ENCODE measurements at places on chromosomes 6 and 20. TPM values are rescaled to one million over a fixed set of nuclear protein-coding genes. Genes with fewer than 3 reads are reported as not detected.

DNA sequence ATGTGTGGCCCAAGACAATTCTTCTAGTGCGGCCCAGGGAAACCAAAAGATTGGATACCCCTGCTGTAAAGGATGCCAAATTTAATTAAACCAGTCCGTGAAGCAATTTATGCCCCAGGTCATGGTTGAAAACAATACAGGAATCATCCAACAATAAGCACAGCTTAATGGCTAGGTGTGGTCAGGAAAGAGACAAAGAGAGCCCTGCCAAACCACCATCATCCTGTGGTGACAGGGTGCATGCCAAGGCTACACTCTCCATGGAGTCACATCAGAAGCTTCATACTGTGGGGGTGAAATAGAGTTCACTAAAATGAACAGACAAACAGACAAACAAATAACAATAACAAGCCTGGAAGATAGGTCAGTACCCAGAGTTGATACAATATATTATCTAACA, 62.7 kb downstream of the DZANK1 start:
- no peak overlapping the region for H3K27ac ChIP-seq
- no peak for DNase-seq
- H3K36me3 ChIP-seq, result no peaks in the 10 kb centered on the region
- H3K4me1 ChIP-seq, result no peaks in the 10 kb centered on the region

- H3K27ac ChIP-seq, result no peak overlapping the region
- H3K27me3 ChIP-seq, result no peaks in the 10 kb centered on the region
- DNase-seq, result no peak
These were observed 157.2 kb downstream of the CD83 start for GRCh38 chr6:14274546-14275492.

DNA sequence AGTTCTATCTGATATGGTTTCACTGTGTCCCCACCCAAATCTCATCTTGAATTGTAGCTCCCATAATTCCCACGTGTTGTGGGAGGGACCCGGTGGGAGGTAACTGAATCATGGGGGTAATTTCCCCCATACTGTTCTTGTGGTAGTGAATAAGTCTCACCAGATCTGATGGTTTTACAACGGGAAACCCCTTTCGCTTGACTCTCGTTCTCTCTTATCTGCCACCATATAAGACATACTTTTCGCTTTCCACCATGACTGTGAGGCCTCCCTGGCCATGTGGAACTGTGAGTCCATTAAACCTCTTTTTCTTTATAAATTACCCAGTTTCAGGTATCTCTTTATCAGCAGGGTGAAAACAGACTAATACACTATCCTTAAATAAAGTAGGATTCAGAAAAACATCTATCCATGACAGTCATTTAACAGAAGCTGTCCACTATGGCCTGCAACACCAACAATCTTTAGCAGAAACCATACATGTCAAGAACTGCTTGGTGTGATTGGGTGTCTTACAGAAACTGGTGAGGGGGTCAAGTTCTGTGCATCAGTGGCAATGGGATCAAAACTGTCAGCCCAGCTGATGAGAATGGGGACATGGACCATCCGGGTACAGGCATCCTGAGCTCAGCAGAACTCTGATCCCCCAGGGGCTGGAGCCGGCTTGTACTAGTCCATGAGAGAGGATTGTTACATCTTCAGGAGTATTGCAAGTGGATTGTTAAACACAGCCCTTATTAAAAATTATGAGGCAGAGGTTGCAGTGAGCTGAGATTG, 59.2 kb downstream of the SCML4 start:
- H3K4me3 ChIP-seq, result no peak overlapping the region
- H3K27me3 ChIP-seq, result no peaks in the 10 kb centered on the region
- no peak overlapping the region for H3K27ac ChIP-seq

- no peaks in the 10 kb centered on the region for H3K27me3 ChIP-seq
- no peak overlapping the region for H3K27ac ChIP-seq
- DNase-seq, result no peak
- H3K4me3 ChIP-seq, result no peak overlapping the region
- H3K4me1 ChIP-seq, result no peaks in the 10 kb centered on the region
These were observed 9.9 kb upstream of the PCIF1 start for GRCh38 chr20:45924391-45925261.

DNA sequence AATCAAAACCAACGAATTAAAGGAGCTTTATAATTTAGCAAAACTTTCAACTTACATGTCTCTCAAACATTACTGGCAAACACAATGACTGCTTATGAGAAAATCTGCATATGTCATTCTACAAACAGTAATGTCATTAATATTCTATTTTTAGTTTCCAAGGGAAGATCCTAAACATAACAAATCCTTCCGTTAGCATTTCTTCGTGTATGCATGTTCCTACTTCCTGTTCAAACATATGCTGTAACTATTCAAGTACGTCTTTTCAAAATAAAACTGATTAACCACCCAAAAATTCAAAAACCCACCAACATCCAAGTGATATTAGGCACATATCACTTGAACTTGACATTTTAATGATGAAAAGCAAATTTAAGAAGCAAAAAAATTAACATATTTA, 131.3 kb downstream of the HACE1 start:
- no peak overlapping the region for H3K4me3 ChIP-seq
- H3K36me3 ChIP-seq, result no peaks in the 10 kb centered on the region
- DNase-seq, result no peak
- H3K27ac ChIP-seq, result no peak overlapping the region
- H3K27me3 ChIP-seq, result no peaks in the 10 kb centered on the region
- H3K4me1 ChIP-seq, result no peaks in the 10 kb centered on the region

DNA sequence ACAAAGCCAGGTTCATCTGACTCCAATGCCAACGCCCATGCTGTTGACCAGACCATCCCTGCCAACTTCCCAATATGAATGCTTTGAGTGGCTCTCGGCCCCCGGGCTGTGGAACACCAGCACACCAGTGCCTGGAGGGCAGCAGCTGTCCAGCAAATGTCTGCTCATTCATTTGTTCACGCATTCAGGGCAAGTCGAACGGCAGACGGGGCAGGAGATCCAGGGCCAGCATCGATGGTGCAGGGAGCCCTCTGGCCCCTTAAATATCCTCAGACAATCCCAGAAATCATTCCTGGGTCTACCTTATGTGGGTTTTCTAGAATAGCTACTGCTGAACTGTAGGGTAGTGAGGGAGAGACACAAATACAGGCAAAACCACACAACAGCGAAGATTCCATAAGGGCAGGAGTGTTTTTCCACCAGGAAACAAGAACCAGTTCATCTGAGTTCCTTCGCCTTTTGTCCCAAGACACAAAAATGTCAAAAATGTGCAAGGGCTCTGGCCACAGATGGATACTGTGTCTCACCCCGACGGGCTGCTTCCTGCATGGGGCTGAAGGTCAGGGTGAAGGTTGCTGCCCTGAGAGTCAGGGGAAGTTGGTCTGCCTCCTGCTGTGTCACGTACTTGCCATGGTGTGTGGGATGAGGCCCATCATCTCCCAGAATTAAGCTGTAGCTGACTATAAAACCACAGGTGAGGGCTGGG, 15.5 kb downstream of the RIPOR3 start:
- no peak for DNase-seq
- H3K36me3 ChIP-seq, result no peaks in the 10 kb centered on the region
- H3K4me3 ChIP-seq, result no peak overlapping the region

GRCh38 chr6:121794630-121795029, 359.2 kb downstream of the GJA1 start:
- no peak for DNase-seq
- H3K36me3 ChIP-seq, result no peaks in the 10 kb centered on the region
- no peaks in the 10 kb centered on the region for H3K27me3 ChIP-seq
- H3K4me3 ChIP-seq, result no peak overlapping the region

FNDC1 gene
- 0.88 TPM for total RNA-seq

DNA sequence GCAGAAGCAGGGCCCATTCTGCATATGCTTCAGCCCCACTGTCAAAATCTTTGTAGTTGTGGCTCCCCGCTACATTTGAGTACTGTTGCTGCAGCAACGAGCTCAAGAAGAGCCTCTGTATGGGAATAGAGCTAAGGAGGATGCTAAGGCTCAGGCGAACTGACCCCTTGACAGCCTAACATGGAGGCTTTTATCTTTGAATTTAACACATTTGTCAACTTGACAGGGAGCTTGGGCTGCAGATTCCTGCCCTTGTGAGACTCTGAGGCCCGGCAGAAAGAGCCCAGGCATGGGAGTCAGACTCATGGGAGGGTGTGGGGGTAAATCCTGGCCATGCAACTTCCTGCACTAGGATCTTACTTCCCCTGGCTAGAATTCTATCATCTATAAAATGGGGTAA, 278.7 kb upstream of the CITED2 start:
- H3K4me1 ChIP-seq, result peaks cover 4% of the 10 kb centered on the region
- no peaks in the 10 kb centered on the region for H3K27me3 ChIP-seq
- no peaks in the 10 kb centered on the region for H3K36me3 ChIP-seq
- DNase-seq, result no peak
- H3K4me3 ChIP-seq, result no peak overlapping the region
- H3K27ac ChIP-seq, result no peak overlapping the region

- DNase-seq, result no peak
- H3K4me1 ChIP-seq, result peaks cover 5% of the 10 kb centered on the region
- no peaks in the 10 kb centered on the region for H3K36me3 ChIP-seq
These were observed 5.8 kb upstream of the GATA5 start for GRCh38 chr20:62481425-62482145.

DNA sequence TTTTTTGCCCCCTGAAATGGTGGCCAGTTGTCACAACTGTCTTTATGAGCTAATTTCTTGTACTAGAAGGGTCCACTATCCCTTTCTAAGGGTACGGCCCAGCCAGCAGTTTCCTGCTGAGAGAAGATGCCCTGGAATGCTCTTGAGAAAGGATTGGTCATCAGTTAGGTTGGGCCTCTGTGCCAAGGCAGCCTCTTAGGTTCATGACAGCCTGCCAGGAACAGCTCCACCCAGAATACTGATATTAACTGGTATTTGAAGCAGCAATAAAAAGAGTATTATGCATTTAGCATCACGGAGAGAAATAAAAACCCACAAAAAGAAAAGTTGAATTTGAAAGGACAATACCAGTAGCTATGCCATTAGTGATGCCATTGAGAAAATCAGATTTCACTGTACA, 9.0 kb upstream of the HINT3 start:
- H3K27ac ChIP-seq, result peak overlapping the region; percentile 91
- no peaks in the 10 kb centered on the region for H3K27me3 ChIP-seq
- H3K36me3 ChIP-seq, result no peaks in the 10 kb centered on the region
- peaks cover 20% of the 10 kb centered on the region for H3K4me1 ChIP-seq

HUS1B gene
- 0.59 TPM for total RNA-seq

MICB gene
- 1.7 TPM for total RNA-seq

GRCh38 chr6:166157930-166158617, 9.6 kb downstream of the TBXT start:
- no peaks in the 10 kb centered on the region for H3K36me3 ChIP-seq
- no peaks in the 10 kb centered on the region for H3K27me3 ChIP-seq
- no peaks in the 10 kb centered on the region for H3K4me1 ChIP-seq
- no peak for DNase-seq
- H3K4me3 ChIP-seq, result no peak overlapping the region

SOX12 gene
- 8.8 TPM for total RNA-seq

DNA sequence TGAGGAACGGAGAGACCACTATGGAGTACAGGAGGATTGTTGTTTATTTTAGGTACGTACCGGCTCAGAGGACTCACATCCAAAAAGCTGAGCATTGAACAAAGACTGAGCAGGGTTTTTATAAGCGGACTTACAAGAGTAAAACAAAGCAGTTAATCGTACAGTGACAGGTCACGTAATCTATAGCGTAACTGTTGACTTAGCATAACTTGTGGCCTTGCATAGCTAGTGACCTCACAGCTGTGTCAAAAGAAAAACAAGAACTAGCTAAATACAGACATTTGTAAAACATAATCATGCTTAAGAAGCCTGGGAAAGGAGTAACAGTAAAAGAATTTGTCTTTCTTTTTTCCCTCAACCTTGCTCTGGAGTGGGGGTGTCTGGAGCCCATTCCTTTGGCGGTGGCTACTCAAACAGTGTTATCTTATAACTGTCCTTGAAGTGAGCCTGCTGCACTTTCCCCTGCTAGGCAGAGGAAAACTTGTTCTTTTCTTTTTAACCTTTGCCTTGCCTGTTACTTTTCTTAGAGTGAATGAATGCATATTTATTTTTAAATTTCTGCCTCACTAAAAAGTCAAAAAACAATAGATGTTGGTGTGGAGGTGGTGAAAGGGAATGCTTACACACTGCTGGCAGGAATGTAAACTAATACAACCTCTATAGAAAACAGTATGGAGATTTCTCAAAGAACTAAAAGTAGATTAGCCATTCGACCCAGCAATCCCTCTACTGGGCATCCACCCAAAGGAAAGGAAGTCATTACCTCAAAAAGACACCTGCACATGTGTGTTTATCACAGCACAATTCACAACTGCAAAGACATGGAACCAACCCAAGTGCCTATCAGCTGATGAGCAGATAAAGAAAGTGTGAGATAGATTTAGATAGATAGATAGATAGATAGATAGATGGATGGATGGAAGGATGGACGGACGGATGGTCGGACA, 109.0 kb downstream of the TAF4 start:
- H3K4me1 ChIP-seq, result peaks cover 20% of the 10 kb centered on the region
- no peak overlapping the region for H3K4me3 ChIP-seq
- H3K27me3 ChIP-seq, result no peaks in the 10 kb centered on the region
- DNase-seq, result no peak
- H3K27ac ChIP-seq, result no peak overlapping the region

- no peak overlapping the region for H3K4me3 ChIP-seq
- no peak overlapping the region for H3K27ac ChIP-seq
- no peaks in the 10 kb centered on the region for H3K36me3 ChIP-seq
- DNase-seq, result no peak
- no peaks in the 10 kb centered on the region for H3K27me3 ChIP-seq
These were observed 33.8 kb upstream of the PLCB4 start for GRCh38 chr20:9035126-9035525.

DNA sequence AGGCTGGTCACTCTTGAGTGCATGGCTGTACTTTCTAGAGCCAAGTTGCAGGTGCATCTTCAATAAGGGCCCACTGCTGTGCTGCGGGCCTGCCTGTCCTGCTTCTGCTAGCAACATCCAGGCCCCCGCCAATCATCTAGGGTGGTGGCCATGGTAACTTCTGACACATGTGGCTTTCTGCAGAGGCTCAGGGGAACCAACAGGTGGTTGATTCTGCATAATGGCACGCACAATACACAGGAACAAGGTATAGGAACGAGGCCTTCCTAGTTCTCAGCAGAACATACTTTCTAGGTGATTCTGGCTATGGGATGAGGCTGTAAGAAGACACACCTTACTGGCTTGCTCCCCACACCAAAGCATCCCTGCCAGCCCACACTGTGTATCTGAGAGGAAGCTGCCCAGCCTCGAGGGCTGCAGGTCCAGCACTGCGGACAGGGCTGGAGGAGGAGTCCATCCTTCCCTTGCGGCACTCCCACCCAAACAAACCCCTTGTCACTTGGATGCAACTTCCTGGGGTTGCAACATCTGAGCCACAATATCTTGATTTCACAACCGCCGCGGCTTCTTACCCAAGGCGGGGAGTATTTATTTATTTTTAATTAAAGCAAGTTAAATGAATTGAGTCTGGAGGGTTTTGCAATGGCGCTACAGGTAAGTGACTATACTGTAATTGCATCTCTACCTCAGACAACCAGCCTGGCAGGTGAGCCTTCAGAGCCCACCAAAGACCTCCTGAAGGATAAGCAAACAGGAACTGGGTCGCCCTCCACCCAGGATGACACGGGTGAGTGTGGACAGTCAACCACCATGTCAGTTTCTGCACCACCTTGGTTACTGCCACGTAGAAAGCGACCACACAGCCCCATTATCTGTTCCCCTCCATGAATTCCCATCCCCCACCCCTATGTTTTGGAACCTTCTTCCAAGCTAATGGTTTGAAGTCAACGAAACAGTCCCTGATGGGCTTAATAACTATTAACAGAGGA, 49.6 kb downstream of the SULF2 start:
- H3K36me3 ChIP-seq, result no peaks in the 10 kb centered on the region
- peak; percentile 41 for DNase-seq
